Right forelimb (tissue), 1 donor: ENCODE measurements at places on chromosomes 7 and 10.

- no peak for DNase-seq
Observed at GRCh38 chr10:28077889-28078288, 79.0 kb upstream of the ODAD2 start.

- no peak for DNase-seq
Observed at GRCh38 chr7:100590077-100590737, 4.1 kb downstream of the FBXO24 start.

GRCh38 chr7:131629217-131629882 lies 72.9 kb upstream of the PODXL start:
- no peak for DNase-seq

DNA sequence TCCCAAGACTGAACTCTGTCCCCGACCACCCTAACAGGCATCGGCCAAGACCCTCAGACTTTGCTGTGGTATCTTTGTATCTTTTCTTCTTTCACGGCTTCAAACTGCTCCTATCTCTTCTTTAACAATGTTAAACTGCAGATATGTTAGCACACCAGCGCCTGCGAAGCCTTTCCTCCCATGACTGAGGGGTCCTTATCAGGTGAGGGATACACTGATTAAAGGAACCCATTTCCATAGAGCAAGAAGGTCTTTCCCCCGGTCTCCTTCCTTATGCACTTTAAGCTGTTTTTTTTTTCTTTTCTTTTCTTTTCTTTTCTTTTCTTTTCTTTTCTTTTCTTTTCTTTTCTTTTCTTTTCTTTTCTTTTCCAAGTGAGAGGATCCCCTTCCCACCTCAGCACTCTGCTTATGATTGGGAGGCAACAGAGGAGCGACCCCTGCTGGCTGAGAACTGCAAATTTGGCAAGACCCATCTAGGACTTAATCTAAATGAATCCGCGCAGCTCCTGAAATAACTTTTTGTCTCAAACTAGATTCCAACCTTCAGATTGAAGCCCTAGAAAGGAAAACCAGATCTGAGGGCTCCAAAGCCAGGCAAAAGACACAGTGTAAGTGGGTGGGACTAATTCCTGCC lies 109.9 kb downstream of the ITGB8 start:
- no peak for DNase-seq

DNA sequence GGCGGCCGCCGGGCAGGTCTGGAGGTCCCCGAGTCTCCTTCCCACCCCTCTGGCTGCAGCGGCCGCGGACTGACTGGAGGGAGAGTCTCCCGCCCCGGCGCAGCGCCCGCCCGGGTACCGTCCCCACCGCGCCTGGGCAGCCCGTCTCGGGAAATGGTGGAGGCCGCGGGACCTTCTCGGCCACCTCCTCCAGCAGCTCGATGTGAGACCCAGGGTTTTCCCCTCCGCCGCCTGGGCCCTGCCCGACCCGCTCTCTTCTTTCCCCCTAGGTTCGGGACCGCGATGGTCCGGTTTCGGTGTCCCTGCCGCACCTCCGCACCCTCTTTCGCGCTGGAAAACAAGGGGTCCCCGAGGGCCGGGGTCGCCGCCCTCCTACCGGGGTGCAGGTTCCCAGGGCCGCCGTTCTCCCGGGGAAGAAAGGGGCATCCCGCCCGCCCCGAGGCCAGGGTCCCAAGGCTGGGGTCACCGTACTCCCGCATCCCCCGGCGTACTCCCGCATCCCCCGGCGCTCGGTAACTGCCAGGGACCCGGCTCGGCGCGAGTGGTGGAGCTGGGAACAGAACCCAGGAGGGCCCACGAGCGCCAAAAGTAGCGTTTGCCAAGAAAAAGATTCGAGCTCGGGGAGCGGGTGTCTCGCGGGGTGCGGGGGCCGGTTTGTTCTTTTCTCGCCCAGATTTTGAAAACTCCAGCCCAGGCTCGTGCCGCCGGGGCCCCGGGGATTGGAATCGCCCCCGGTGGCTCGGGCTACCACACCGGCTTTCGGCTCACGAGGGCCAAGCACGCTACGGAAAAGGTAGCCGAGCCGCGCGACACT lies 3.4 kb downstream of the TNRC18 start:
- peak; percentile 65 for DNase-seq

DNA sequence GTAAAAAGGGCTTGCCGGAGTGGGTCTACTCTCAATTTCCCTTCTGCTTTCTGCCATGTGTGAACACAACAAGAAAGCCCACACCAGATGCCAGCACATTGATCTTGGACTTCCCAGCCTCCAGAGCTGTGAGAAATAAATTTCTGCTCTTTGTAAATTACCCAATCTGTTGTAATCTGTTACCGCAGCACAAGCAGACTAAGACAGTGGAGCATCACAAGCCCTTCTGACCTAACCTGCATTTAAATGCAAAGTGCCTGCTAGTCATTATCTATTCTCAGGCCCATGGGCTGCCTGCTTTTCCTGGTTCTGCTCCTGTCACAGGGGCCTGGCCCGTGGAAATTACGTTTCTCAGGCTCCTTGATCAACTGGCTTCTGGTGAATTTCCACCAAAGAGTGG lies 199.3 kb upstream of the AUTS2 start:
- DNase-seq = no peak
